ENCODE measurements at places on chromosomes 5 and 9.

DNA sequence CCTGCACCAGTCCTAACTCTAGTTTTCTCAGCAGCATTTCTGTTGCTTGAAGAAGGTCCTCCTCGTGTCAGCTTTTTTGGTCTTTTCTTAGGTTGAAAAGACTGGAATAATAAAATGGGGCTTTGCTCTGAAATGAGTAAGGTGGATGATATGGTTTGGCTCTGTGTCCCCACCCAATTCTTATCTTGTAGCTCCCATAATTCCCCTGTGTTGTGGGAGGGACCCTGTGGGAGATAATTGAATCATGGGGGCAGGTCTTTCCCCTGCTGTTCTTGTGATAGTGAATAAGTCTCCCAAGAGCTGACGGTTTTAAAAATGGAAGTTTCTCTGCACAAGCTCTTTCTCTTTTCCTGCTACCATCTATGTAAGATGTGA lies 53.6 kb downstream of the LIX1 start:
- DNase-seq = no peak

DNA sequence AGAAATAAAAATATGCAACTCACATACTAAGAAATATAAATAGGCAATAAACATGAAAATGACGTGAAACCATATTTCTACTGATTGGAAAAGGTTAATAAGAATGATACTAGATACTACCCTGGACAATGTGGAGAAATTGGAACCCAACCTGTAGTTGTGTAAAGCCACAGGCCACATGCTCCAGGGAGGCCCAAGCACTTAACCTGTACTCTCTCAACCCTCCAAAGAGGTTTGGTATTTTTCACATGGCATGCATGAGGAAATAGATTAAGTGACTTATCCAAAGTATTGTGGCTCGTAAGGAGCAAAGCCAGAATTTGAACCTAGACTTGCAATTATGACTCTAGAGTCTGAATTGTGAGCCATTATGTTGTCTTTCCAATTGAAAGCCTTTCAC lies 13.4 kb downstream of the LIFR start:
- no peak for DNase-seq

DNA sequence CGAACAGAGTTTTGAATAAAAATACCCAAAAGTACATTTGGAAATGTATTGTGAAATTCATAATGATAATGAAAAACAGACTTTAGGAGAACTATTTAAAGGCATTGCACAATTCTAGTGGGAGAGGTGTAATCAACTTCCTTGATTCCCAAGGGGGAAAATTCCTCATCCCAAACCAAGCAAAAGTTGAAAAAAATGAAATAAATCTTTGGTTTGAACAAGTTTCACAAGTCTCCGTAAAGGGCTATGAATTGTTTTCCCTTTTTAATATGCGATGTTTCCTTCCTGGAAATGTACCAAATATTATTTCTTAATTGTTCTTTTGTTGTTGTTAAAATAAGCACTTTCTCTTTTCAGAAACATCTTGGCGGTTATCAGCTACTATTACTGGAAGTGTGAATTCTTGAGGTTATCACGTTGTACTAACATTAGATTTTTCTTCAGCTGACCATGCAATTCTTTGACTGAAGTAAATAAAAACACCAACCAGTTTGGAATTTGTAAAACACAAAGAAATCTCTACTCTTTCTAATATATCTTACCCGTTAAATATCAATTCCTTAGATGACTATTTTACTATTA lies 59.3 kb downstream of the SVEP1 start:
- no peak for DNase-seq

- no peak for DNase-seq
Observed at GRCh38 chr5:94425396-94425795, 193.0 kb downstream of the KIAA0825 start.

GRCh38 chr5:8473827-8474568 lies 605.0 kb downstream of the MTRR start:
- DNase-seq = no peak
